ENCODE measurements at places on chromosomes 11 and 22. TPM values are rescaled to one million over a fixed set of nuclear protein-coding genes. Genes with fewer than 3 reads are reported as not detected.
A peak's percentile ranks its signal among the peaks of the same experiment; 100 is the strongest.

Gene TTC9C
- 11.4 TPM for total RNA-seq

Gene CRYBB1
- 1.7 TPM for total RNA-seq

Gene IGLL5
- 1.4 TPM for total RNA-seq

Gene STIP1
- 88.9 TPM for total RNA-seq

Gene NXPE2
- 0.20 TPM for total RNA-seq

Gene MYOD1
- total RNA-seq = not detected

Gene OR52E8
- not detected for total RNA-seq

Gene GPR83
- total RNA-seq = not detected

Gene TRIM49D2
- not detected for total RNA-seq

Gene JHY
- 3.5 TPM for total RNA-seq

- peaks cover 8% of the 10 kb centered on the region for H3K27me3 ChIP-seq
- no peak for DNase-seq
- H3K4me3 ChIP-seq = no peak overlapping the region
- no peaks in the 10 kb centered on the region for H3K36me3 ChIP-seq
Measured at GRCh38 chr22:20673295-20674195, 100.4 kb upstream of the SERPIND1 start.

- H3K27ac ChIP-seq = no peak overlapping the region
- no peak for DNase-seq
- H3K4me1 ChIP-seq = no peaks in the 10 kb centered on the region
- H3K36me3 ChIP-seq = no peaks in the 10 kb centered on the region
Measured at GRCh38 chr11:19759389-19759788, 46.8 kb downstream of the NAV2 start.

DNA sequence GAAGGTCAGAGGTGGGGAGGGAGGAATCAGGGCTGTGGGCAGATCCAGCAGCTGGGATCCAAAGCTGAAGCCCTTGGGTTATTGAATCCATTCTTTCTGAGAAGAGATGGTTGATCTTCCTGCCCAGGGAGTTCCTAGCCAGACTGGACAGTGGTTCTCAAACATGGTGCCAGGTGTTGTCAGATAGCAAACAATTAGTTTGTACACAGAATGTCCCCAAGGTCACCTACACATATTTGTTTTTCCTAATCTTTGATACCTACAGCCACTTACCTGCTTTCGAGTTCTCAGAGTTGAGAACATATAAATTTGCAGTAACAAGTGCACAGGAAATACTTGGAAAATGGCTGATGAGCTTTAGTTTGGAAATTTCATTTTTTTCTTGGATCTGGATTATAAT is 54.5 kb downstream of the BMAL1 start:
- H3K4me1 ChIP-seq = peaks cover 56% of the 10 kb centered on the region
- H3K27me3 ChIP-seq = no peaks in the 10 kb centered on the region
- H3K4me3 ChIP-seq = no peak overlapping the region
- no peak overlapping the region for H3K27ac ChIP-seq

DNA sequence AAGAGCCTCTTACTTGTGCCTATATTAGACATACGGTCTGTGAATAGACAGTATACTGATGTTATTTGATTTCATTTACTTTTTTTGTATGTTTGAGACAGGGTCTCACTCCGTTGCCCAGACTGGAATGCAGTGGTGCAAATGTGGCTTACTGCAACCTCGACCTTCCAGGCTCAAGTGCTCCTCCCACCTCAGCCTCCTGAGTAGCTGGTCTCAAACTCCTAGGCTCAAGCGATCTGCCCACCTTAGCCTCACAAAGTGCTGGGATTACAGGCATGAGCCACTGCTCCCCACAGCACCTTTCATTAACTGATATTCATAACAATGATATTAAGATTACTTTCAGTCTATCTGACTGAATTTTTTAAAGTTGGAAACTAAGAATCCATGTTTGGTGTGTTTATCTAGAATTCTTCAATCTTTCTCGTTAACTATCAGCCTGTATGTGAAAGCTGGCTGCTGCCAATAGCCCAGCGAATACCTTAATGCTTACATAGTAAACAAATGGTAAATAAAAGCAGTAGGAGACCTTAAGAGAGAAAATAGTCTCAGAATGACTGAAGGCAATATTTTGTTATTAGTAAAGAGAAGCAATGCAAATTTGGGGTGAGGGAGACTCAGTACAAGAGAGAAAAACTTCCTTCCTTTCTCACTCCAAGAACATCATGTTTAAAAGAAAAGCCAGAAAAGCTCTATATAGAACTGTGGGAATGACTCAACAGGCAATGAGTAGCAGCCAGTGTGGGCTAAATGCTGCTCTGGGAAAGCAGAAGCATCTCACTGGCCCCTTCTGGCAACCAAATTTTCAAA is 101.9 kb downstream of the MRTFA start:
- H3K27me3 ChIP-seq = no peaks in the 10 kb centered on the region
- peak overlapping the region; percentile 52 for H3K27ac ChIP-seq
- H3K4me3 ChIP-seq = no peak overlapping the region

- no peak overlapping the region for H3K27ac ChIP-seq
- no peak overlapping the region for H3K4me3 ChIP-seq
- H3K36me3 ChIP-seq = no peaks in the 10 kb centered on the region
- DNase-seq = peak; percentile 64
Measured at GRCh38 chr11:15800111-15800800, 556.1 kb downstream of the SOX6 start.

DNA sequence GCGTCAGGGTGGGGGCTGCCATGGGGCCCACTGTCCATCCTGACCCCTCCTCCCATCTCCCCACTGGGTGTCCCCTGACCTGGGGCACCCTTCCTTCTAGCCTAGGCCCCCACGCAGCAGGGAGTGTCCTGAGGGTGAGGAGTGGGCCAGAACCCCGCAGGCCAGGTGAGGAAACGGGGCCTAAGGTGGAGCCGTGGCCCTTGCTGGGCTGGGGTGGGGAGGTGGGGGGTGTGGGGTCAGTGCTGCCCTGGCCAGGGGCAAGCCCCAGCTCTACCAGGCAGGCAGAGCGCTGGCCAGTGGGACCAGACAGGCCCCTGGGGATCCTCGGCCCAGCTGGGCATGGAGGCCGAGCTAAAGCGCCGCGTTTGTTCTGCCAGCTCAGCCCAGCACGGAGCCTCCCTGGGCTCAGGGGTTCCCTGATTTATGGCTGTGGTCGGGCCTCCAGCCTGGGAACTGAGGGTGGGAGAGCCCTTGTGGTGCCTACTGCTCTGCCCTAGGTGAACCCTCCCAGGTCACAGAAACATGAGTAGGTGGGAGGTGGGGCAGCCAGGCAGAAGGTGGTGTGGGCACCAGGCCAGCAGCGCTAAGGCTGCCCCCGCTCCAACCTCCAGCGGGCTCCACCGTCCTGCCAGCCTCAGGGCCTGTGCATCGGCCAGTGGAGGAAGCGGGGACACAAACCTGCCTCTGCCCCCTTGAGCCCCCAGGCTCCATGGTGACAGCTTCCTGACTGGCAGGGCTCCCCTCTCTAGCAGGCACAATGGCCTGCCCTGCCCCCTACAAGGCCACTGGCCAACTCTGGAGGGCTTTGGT is 22.4 kb downstream of the TRMU start:
- peaks cover 24% of the 10 kb centered on the region for H3K4me1 ChIP-seq
- H3K27me3 ChIP-seq = no peaks in the 10 kb centered on the region
- no peak overlapping the region for H3K4me3 ChIP-seq

GRCh38 chr11:18749681-18750319 is 23.8 kb upstream of the IGSF22 start:
- no peaks in the 10 kb centered on the region for H3K27me3 ChIP-seq
- no peak overlapping the region for H3K27ac ChIP-seq
- peak; percentile 62 for DNase-seq
- H3K4me3 ChIP-seq = no peak overlapping the region
- H3K36me3 ChIP-seq = no peaks in the 10 kb centered on the region

- no peak for DNase-seq
- peaks cover 44% of the 10 kb centered on the region for H3K36me3 ChIP-seq
- H3K4me3 ChIP-seq = no peak overlapping the region
- H3K27ac ChIP-seq = no peak overlapping the region
- no peaks in the 10 kb centered on the region for H3K4me1 ChIP-seq
- no peaks in the 10 kb centered on the region for H3K27me3 ChIP-seq
Measured at GRCh38 chr11:126293726-126294125, 10.1 kb upstream of the DCPS start.

DNA sequence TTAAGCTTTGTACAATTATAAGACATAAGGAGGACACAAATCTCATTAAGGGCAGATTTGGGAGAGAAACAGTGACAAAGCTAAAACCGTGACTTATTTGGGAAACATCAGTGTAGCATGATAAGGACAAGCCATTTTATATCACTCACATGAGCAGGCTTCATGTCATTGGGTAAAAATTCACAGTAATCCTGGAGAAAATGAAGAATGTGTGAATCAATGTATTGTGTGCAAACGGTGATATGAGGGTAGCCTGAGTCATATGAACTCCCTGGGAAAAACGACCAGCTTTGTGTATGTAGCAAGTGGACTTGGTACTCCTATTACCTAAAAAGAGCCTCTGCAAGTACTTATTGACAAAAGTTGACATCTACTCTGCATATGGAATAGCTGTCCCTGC is 6.0 kb upstream of the TRIM34 start:
- H3K4me3 ChIP-seq = no peak overlapping the region
- no peak overlapping the region for H3K27ac ChIP-seq
- no peaks in the 10 kb centered on the region for H3K36me3 ChIP-seq
- peaks cover 12% of the 10 kb centered on the region for H3K4me1 ChIP-seq
- no peaks in the 10 kb centered on the region for H3K27me3 ChIP-seq

GRCh38 chr22:26404851-26405421 is 24.1 kb upstream of the ASPHD2 start:
- H3K4me1 ChIP-seq = no peaks in the 10 kb centered on the region
- DNase-seq = no peak

- H3K4me1 ChIP-seq = peaks cover 9% of the 10 kb centered on the region
- H3K4me3 ChIP-seq = no peak overlapping the region
- no peaks in the 10 kb centered on the region for H3K36me3 ChIP-seq
- no peak for DNase-seq
- no peak overlapping the region for H3K27ac ChIP-seq
Measured at GRCh38 chr11:102240502-102240901, 76.8 kb upstream of the BIRC3 start.

- H3K27ac ChIP-seq = no peak overlapping the region
- no peaks in the 10 kb centered on the region for H3K36me3 ChIP-seq
- H3K4me1 ChIP-seq = no peaks in the 10 kb centered on the region
- H3K4me3 ChIP-seq = no peak overlapping the region
Measured at GRCh38 chr22:17228725-17229126, 9.5 kb upstream of the ADA2 start.

DNA sequence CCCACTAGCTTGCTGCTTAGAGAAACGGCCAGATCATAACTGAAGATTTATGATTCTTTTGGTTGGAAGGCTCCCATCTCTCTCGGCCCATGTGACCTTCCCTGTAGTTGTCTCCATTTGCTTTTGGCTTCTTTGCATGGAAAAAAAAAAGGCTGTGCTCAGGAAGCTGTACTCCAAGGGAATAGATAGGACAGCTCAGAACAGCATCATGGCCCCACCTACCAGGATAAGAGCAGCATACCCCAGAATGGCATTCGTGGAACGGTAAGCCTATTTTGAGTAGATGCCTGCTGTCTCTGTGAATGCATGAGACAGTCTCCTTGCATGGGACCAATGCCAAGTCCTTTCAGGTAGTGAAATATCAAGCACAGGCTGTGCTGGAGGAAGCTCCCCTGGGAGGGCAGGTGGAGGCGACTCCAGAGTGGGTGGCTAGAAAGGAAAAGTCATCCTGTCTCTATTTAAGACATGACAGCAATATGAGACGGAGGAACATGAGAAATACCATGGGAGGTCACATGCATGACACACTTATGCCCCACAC is 94.1 kb upstream of the AMOTL1 start:
- peak; percentile 23 for DNase-seq
- no peaks in the 10 kb centered on the region for H3K4me1 ChIP-seq
- H3K27ac ChIP-seq = no peak overlapping the region
- H3K36me3 ChIP-seq = no peaks in the 10 kb centered on the region
- H3K27me3 ChIP-seq = no peaks in the 10 kb centered on the region
- no peak overlapping the region for H3K4me3 ChIP-seq

DNA sequence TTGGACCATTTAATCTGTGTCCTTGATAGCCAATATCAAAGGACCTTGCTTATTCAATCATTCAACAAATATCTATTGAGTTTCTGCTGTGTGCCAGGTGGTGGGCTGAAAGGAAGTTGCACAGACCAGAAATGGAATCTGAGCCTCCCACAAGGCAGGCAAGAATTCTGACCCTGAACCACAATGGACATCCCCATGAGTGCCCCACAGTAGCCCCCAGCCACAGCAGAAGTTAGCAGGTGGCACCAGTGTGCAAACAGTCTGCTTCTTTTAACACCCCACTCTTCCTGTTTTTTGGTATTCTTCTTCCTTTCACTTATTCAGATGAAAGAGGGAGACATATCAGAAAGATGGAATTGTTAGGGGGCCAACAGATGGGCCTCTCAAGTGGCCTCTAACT is 12.2 kb upstream of the SERPING1 start:
- H3K27me3 ChIP-seq = no peaks in the 10 kb centered on the region
- no peak for DNase-seq
- no peaks in the 10 kb centered on the region for H3K4me1 ChIP-seq
- no peaks in the 10 kb centered on the region for H3K36me3 ChIP-seq
- no peak overlapping the region for H3K4me3 ChIP-seq

DNA sequence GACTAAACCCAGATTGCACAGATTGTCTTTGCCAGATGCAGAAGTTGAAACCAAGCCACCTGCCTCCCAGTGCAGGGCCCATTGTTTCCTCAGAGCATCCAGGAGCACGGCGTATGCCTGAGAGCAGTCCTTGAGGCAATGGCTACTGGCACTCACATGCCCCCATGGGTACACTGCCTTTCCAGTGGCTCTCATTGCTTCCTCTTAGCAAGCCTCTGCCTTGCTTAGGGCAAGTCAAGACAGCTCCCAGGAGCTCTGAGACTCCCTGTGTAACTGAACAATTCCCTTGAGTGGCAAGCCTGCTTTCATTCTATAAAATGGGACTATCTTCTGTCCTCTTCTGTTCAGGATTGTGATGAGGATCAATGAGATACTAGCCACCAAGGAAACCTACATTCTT is 4.1 kb downstream of the SYTL2 start:
- H3K36me3 ChIP-seq = no peaks in the 10 kb centered on the region
- peaks cover 10% of the 10 kb centered on the region for H3K4me1 ChIP-seq
- DNase-seq = no peak
- H3K27me3 ChIP-seq = no peaks in the 10 kb centered on the region
- H3K4me3 ChIP-seq = no peak overlapping the region

DNA sequence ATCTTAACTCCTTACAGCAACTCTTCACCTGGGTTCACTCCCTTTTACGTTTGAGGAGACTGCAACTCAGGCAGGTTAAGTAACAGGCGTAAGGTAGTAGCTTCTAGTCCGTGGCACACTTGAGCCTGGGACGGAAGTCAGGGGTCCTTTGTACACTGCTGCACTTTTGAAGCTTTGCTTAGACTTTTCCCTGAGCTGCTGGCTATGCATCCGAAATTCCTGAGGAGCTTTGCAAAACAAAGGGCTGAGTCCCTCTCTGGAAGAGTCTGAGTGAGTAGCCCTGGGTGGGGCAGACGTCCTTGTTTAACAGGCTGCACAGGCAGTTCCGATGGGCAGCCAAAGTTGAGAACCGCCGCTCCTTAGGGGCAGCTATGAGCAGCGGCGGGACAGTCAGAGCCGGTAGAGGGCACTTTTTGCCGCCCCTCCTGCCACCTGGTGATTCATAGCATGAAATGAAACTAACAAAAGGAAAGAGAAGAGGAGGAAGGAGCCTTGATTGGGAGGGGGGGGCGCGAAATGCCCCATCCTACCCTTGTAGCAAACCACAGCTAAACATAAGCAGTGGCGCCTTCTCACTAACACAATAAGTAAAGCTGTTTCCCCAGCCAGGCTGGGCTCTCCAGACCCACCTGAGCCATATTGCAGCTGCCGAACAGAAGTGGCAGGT is 1.4 kb downstream of the TMEM109 start:
- peaks cover 10% of the 10 kb centered on the region for H3K36me3 ChIP-seq
- peak overlapping the region; percentile 82 for H3K4me3 ChIP-seq
- H3K4me1 ChIP-seq = no peaks in the 10 kb centered on the region
- peak overlapping the region; percentile 95 for H3K27ac ChIP-seq
